Natural killer cell treated with Interleukin-12 subunit alpha and Interleukin-12 subunit beta and Interleukin-15 and Interleukin-18, amount 100 ng/mL, for 72 hours (primary cell): ENCODE measurements at places on chromosomes 7 and 10.

DNA sequence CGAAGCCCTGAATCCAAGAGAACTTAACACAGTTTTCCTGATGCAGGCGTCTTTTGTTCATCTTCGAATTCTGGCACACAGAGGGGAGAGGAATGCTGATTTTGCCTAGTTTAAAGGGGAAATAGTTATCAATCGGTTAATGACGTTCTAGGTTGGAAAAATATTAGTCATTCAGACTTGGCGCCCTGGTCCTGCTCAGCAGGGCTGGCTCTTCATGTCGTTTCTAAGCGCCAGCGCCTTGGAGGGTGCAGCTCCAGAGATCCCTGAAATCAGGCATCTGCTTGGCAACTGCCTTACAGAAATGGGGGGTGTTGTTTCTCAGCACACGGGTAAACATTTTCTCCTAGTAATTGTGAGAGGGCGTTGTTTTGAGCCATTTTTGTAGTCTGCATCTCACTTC is 1.3 kb upstream of the PRTFDC1 start:
- DNase-seq, result no peak

DNA sequence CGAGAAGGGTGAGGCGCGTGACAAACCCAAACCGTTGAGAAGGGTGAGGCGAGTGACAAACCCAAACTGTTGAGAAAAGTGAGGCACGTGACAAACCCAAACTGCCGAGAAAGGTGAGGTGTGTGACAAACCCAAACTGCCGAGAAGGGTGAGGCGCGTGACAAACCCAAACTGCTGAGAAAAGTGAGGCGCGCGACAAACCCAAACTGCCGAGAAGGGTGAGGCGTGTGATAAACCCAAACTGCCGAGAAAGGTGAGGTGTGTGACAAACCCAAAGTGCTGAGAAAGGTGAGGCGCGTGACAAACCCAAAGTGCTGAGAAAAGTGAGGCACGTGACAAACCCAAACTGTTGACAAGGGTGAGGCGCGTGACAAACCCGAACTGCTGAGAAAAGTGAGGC is 25.0 kb downstream of the ESYT2 start:
- DNase-seq, result no peak

GRCh38 chr7:155071916-155072571 is 1.9 kb downstream of the HTR5A start:
- no peak for DNase-seq

- DNase-seq, result no peak
These were observed 124.4 kb downstream of the DOCK4 start for GRCh38 chr7:112081778-112082177.

DNA sequence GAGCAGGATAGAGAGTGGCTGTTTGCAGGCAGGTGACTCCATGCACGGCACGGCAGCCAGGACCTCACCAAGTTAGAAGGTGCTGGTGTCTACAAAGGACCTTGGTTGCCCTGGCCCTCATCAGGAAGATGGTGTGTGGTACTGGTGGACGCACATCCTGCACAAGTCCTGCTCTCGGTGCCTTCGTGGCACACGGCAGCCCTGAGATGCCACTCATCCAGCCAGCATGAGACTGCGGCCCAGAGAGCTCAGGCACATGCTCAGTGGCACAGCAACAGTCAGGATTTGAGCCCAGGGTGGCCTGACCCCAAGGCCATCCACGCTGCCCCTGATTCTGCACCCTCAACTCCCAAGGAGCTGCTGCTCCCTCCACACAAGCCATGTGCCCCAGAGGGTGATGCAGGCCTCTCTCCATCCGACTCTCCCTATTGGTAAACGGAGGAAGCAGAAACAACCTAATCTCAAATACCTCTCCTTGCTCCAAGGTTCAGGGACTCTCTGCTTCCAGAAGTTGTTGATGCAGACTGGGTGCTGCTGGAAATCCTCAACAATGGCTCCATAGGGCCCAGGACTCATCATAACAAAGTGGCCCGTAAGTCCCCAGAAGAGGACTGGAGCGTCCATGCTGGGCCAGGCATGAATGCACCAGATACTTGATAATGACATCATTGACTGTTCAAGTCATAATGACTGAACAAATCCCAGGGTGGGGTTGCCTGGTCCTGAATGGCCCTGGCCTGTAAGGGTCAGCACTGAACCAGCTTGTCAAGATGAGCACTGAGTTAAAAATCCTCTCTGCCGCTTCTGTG is 93.6 kb downstream of the ARHGAP22 start:
- DNase-seq, result no peak
